ENCODE measurements at places on chromosomes 6 and 20.
A peak's percentile ranks its signal among the peaks of the same experiment; 100 is the strongest.

DNA sequence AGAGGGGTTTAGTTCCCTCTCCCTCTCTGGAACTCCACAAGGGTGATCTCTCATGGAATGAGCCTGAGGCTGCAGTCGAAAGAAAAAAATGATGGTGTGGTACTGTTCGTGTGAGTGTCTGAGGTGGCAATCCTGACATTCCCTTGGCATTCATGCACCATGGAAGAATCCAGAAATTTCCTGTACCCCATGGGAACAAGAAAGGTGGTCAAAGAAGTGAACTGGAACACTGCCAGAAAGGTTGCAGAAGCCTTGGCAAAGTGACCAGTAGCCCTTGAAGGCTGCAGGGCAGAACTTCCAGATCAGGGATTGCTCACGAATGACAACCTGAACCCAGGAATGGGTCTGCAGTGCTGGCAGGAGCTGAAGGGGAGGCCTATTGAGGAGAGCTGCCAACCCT is 394.7 kb downstream of the CD83 start:
- DNase-seq, result no peak

- DNase-seq, result peak; percentile 28
Measured at GRCh38 chr6:10458287-10458686, 43.4 kb upstream of the TFAP2A start.

DNA sequence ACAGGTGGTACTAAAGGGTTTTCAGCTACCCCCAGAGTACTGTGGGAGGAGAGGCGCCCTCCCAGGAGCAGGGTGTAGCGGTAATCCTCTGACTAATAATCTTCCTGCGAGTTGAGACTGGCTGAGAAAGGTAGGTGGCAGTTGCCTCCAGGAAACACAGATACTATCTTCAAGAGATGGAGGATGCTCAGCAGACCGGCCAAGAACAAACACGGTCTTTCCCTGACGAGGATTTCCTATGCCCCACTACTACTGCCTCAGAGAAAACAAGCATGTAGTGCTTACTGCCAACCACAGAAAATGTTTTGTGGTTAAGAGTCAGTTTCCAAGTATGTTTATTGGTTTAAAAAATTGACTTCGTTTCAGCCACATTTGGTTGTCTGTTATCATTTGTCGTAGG is 26.8 kb downstream of the C6orf89 start:
- no peak for DNase-seq

GRCh38 chr6:166019214-166019613 is 148.4 kb downstream of the TBXT start:
- DNase-seq, result no peak

DNA sequence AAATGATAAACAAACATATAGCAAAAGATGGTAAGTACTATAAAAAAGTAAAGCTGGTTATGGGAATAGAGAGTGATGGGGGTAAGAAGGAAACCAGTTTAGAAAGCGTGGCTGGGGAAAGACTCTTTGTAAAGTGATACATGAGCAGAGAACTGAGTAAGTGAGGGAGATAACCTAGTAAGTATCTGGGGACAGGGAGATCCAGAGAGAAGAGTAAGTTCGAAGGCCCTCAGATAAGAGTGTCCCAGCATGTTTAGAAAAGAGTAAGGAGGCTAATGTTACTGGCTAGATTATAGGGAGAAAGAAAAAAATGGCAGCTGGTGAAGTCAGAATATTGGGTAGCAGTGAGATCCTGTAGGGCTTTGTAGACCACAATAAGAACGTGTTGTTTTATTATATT is 50.7 kb upstream of the HBS1L start:
- DNase-seq, result no peak

Measured in endodermal cell (in vitro differentiated cells).